Stimulated activated naive CD4-positive, alpha-beta T cell (primary cell): ENCODE measurements at places on chromosomes 3 and 15.

DNA sequence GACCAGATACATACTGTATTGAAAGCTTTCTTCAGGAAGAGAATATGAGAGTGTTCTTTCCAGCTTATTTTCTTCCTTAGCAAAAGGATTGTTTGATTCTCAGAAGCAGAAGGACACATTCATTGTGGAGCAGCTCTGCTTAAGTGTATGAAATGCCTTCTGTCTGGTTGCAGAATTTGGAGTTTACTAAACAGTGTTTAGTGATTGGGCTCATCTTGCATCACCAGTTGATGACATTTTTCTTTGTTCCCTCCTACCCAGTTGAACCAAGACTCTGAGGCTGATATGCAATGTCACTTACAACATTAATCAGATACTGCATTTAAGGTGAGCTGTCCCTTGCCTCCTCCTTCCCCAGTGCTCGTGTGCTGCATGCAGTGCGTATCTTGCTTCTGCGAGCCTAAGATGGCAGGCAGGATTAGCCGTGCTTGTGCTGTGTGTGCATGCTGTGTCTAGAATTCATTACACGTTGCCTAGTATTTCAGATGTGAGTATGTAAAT, 18.4 kb downstream of the ZBTB38 start:
- no peak for DNase-seq

- no peak for DNase-seq
Observed at GRCh38 chr3:22621205-22621809, 581.8 kb upstream of the UBE2E2 start.

GRCh38 chr3:10546181-10546624, 40.8 kb upstream of the ATP2B2 start:
- no peak for DNase-seq

- DNase-seq, result no peak
Observed at GRCh38 chr15:81888748-81889484, 156.9 kb downstream of the MEX3B start.

- DNase-seq, result peak; percentile 29
Observed at GRCh38 chr15:59492389-59493377, 54.7 kb downstream of the FAM81A start.

- DNase-seq, result no peak
Observed at GRCh38 chr15:81752546-81752942, 293.3 kb downstream of the MEX3B start.

DNA sequence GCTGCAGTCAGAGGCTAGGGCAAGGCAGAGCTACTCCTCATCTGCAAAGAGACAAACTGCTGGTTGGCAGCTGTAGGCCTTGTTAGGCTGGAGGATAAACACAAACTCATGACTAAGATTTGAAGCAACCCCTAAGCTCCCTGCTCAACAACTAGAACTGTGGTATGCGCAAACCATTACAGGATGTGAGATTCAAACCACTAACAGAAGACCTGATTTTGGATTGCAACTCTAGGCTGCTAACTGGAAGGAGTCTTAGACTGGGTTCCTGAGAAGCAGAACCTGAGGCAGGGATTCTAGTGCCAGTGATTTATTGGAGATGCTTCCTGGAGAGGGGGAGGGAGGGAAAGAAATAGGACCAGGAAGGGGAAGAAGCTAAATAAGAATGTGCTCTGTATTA, 22.5 kb downstream of the CCR4 start:
- DNase-seq, result peak; percentile 7

GRCh38 chr3:49164983-49165720, 979 bp downstream of the CCDC71 start:
- no peak for DNase-seq

GRCh38 chr3:170778240-170779217, 91.5 kb downstream of the RPL22L1 start:
- no peak for DNase-seq

- no peak for DNase-seq
Observed at GRCh38 chr3:179258820-179259219, 7.9 kb upstream of the KCNMB3 start.

- DNase-seq, result no peak
Observed at GRCh38 chr15:75023872-75024636, 664 bp downstream of the PPCDC start.

GRCh38 chr3:151101270-151101969, 16.0 kb downstream of the MED12L start:
- no peak for DNase-seq

GRCh38 chr3:128482175-128482574, 10.8 kb downstream of the GATA2 start:
- no peak for DNase-seq

- no peak for DNase-seq
Observed at GRCh38 chr3:46091046-46091445, 63.8 kb upstream of the XCR1 start.

GRCh38 chr15:83164111-83164770, 43.4 kb downstream of the HDGFL3 start:
- no peak for DNase-seq

- no peak for DNase-seq
Observed at GRCh38 chr15:67758619-67759300, 66.5 kb upstream of the SKOR1 start.

GRCh38 chr3:178198329-178198728, 337.9 kb upstream of the KCNMB2 start:
- DNase-seq, result no peak

DNA sequence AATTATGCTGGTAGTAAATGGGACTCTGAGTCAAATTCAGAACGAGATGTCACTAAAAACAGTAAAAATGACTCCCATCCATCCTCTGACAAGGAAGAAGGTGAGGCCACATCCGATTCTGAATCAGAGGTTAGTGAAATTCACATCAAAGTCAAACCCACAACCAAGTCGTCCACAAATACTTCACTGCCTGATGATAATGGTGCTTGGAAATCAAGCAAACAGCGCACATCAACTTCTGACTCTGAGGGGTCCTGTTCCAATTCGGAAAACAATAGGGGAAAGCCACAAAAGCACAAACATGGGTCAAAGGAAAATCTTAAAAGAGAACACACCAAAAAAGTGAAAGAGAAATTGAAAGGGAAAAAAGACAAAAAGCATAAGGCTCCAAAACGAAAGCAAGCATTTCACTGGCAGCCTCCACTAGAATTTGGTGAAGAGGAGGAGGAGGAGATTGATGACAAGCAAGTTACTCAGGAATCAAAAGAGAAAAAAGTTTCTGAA, 15.1 kb upstream of the ZBTB47 start:
- peak; percentile 17 for DNase-seq

DNA sequence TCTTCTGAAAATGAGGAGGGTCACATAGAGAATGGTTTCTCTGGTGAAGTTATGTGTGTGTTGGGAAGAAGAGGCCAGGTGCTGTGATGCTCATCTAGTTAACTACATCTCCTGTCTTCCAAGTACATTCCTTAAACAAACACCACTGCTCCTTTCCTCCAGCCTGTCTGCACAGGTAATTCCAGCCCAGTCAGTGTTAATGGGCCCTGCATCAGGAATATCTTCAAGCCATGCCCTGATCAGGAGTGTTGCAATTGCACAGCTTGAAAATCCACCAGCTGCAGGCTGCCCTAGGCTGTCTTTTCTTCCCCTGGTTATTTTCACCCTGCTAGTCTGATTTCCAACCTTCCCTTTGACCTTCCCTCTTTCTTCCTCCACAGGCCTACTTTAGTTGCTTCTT, 41.9 kb upstream of the LMOD3 start:
- no peak for DNase-seq

- DNase-seq, result no peak
Observed at GRCh38 chr3:184752361-184752760, 40.5 kb upstream of the MAGEF1 start.

- DNase-seq, result no peak
Observed at GRCh38 chr15:44312108-44312507, 23.6 kb downstream of the GOLM2 start.

DNA sequence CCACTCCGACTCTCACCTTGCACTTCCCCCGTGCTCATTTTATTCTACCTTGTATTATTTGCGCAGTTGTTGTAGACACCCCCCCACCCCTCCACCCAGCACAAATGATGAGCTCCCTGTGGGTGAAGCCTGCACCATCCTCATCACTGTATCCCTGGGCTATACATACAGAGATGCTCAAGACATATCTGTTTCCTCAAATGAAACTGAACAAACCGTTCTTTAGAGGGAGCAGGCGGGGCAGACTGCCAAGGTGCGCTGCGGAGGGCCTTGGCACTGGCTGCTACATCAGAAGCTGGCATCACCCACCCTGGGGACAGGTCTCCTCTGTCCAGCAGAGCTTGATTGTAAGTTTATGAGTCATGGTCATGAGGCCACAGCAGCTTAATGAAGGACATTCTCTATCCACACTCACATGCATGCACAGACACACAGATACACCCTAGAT, 29.0 kb downstream of the ADCY5 start:
- DNase-seq, result no peak

GRCh38 chr15:68055224-68055705, 1.1 kb downstream of the PIAS1 start:
- peak; percentile 37 for DNase-seq

- no peak for DNase-seq
Observed at GRCh38 chr3:126134219-126134975, 46.0 kb downstream of the ALDH1L1 start.

GRCh38 chr3:188152660-188153436, 1.1 kb upstream of the LPP start:
- peak; percentile 18 for DNase-seq

DNA sequence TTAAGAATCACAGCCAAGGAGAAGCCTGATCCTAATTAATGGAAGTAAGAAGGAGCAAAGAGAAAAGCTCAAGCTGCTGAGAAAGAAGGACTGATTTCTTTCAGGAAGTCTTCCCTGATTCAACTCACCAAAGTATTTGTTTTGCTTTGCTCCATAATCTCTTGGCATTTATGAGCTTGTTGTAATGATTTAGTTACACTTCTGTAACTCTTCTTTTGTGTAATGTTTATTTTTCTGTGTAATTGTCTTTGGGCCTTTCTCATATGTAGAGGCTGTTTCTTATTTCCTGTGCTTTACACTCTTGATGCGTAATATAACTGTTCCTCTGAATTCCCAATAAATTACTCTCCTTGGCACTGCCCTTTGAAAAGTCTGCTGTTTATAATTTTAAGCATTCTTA, 80.0 kb downstream of the COL6A5 start:
- no peak for DNase-seq

- DNase-seq, result no peak
Observed at GRCh38 chr15:101127506-101128076, 124.3 kb downstream of the CHSY1 start.

GRCh38 chr15:37979671-37980409, 45.4 kb downstream of the TMCO5A start:
- DNase-seq, result no peak

DNA sequence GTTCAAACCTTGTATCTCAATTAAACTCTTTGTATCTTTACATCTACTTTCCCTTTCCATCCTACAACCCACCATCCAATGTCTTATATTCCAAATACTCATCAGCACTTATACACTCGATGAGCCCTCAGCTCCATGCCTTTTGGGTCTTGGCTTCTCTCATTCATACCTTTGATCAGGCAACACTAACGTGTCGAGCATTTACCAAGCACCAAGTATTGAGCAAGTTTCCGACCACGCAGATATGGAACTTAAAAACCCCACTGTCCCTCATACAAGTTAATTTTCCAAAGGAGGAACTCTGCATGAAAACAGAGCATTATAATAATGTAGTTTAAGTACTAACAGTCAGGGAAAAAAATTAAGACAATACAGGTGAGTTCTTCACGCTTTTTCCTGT, 102.8 kb downstream of the IL1RAP start:
- no peak for DNase-seq

- no peak for DNase-seq
Observed at GRCh38 chr3:171155122-171155700, 128.7 kb upstream of the SLC2A2 start.

GRCh38 chr3:76345878-76346277, 560.5 kb upstream of the ZNF717 start:
- DNase-seq, result no peak

- no peak for DNase-seq
Observed at GRCh38 chr3:24582431-24583403, 88.1 kb upstream of the THRB start.

- no peak for DNase-seq
Observed at GRCh38 chr15:62491642-62492041, 326.6 kb upstream of the C2CD4B start.

GRCh38 chr3:145357453-145357852, 803.5 kb downstream of the PLOD2 start:
- DNase-seq, result no peak

DNA sequence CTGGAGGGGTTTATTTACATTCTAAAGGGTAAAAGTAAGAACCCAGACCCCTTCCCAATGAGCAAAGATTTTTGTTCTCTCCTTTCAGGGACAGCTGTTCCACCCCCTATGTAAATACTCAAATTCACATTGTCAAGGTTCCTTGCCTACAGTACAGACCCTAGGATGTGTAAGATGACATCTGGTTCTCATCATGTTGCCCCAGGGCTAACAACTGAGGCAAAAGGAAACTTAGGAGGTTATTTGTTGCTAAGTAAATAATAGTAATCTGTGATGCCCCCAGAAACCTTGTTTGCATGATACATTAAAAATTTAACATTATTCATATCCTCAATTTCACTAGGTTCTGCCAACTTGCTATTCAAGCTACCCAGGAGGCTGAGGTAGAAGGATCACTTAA, 135.0 kb upstream of the CCNL1 start:
- DNase-seq, result no peak

- DNase-seq, result no peak
Observed at GRCh38 chr3:18061737-18062656, 319.6 kb upstream of the TBC1D5 start.

DNA sequence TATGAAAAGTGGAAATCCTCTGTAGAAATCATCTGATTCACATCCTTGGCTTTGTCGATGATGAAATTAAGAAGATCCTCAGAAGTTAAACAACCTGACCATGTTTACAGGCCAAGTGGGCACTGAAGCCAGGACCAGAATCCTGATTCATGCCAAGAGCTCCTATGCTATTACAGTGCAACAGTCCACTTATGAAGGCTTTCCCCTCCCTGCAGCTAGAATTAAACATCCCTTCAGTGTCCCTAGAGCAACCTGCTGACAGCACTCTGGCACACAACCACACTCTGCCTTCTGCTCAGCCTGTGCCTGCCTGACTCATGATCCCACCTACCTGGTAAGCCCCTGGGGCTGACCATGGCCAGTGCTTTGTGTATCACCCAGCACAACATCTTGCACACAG, 33.8 kb downstream of the TXNRD3 start:
- DNase-seq, result no peak

DNA sequence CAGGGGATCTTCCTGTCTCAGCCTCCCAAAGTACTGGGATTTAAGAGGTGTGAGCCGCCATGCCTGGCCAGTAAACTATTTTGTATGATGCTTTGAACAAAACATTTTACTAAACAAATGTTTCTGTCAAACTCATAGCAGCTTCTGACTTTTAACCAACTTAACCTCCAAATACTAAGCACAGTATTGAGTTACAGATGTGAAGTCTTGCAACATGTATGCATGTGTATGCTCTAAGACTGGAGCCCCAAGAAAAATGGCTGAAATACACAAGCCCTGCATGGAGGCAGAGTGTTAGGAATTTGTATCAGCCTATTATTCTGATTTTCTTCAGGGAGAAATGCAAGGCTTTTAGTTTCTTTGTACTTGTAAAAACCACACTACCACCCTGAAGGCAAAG, 137.1 kb downstream of the CBLB start:
- no peak for DNase-seq

GRCh38 chr3:195597848-195598247, 14.1 kb upstream of the APOD start:
- no peak for DNase-seq

- no peak for DNase-seq
Observed at GRCh38 chr3:12155264-12155663, 3.4 kb downstream of the TIMP4 start.
